ENCODE measurements at places on chromosomes 12 and 14. TPM values are rescaled to one million over a fixed set of nuclear protein-coding genes. Genes with fewer than 3 reads are reported as not detected.
A peak's percentile ranks its signal among the peaks of the same experiment; 100 is the strongest.

GRCh38 chr14:60090864-60091519 lies 731 bp upstream of the PCNX4 start:
- DNase-seq, result peak; percentile 88

DNA sequence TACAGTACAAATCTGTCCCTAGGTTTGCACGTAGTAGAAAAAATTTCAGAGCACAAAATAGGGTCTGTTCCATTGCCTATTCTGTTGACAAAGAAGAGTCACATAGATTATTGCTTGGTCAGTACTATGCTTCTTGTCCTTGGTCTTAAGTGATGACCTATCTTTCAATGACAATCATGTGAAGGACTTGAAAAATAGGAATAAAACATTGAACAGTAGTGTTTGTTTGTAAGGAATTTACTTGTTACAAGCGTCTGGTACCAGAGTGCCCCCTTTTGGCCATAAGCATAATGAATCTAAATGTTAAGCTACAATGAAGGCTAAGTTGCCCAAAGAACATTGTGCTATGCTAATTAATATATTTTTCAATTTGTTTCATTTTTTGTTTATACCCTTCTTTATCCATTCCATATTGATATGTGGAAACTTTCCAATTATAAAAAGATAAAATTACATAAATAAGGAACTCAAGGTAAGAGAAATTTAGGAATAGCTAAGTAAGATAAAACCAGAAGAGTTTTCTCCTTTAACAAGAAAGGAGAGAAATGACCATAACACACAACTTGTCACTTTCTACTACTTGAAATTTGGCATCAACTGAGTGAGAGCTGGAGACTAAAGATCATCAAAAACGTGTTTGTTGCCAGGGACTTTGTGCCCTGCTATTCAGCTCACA lies 204.7 kb downstream of the EPS8 start:
- DNase-seq, result peak; percentile 65

GRCh38 chr12:106480251-106480650 lies 102.6 kb upstream of the RFX4 start:
- DNase-seq, result no peak

- DNase-seq, result no peak
These were observed 194.0 kb downstream of the EGLN3 start for GRCh38 chr14:33756833-33757232.

DNA sequence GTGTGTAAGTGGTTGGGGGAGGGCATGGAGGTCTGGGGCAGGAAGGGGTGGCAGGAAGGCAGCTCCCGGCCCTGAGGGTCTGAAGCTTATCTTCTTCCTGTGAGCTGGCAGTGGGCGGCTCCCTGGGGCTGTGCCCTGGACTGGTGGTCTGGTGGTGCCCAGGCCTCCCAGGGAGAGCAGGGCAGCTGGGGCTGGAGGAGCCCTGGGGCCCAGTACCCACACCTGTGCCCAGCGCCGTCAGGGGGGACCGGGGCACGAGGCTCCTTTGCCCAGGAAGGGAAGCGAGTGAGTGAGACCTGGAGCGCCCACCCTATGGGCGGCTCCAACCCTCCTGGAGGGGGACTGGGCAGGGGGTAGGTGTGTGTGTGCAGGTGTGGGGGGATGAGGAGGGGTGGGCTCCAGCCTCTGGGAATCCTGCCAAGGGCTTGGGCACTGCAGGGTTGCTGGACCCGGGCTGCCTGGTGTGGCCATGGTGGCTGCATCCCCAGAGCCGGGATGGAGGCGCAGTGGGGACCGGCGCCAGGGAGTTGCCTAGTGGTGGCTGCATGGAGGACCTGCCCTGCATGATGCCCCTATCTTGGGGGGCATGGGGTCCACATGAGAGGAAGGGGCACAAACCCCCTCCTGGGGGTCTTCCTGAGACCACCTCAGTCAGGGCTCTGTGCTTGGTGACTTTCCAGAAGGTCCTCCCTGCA lies 353.6 kb downstream of the TMEM121 start:
- no peak for DNase-seq

DNA sequence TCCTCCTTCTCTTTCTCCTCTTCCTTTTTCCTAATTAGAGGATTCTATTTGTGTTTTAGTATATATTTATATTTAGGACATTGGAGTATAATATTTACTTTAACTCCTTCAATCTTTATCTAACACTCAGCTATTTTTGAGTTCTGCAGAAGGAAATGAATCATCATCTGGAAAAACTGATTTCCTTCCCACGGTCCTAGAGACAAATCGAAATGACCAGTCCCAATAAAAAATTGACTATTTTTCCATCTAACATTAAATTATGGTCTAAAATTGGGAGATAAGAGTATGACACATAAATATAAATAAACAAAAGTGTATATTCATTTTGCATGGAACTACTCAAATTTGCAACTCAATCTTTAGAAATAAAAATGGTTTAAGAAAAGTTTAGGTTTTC lies 167.4 kb downstream of the TMTC3 start:
- no peak for DNase-seq

DNA sequence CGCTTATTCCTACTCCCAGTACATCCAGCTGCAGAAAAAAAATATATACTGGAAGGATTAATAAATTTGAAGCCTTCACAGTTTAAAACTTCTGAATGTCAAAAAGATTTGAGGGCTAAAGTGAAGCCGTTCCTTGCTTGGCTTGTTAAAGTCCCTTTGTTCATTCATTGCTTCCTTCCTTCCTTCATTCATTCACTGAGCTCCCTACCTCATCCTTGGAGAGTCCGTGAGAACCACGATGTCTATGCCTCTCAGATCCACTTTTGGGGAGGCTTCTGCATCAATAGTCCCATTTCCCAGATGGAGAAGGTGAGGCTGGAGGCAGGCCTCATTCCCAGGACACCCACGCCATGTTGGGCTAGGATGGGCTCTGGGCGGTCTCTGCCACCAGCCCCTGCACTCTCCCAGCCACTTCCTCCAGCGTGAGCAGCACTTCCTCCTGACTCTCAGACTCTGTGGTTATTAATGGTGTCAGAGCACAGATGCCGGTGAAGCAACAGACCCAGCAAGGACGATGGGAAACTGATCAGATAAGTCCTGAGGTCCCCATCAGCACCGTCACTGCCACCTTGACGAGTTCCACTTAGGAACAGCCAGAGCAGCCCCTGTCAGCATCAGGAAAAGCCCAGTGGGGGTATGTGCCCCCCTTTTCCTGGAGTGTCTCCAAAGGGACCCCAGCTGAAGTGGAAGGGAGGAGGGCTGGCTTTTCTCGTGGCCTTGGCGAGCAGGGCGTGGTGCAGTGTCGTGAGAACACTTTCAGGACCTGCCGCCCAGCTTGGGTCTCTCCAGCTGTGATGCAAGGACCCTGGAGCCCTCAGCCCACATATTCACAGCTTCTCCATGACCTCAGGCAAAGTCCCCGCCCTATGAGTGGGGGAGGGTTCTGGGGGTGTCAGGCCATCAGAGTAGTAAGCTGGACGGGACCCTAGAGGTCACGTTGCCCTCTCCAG lies 21.2 kb downstream of the ASB2 start:
- no peak for DNase-seq

DNA sequence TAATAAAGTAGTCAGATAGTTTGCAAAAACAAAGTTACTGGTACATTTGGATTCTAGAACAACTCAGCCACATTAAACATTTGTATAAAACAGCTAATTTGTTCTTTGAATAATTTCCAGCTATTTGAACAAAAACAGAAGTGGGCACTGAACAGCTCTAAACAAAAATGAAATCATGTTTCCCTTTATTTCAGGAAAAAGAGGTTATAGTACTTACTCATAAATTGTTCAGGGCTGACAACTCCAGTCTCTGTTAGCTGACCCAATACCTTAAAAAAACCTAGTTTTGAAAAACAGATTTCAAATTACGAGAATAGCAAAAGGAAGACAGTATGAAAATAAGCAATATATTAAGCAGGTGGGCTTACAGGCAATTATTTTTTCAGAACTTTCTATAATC lies 8.2 kb downstream of the GNPNAT1 start:
- no peak for DNase-seq

MANSC1 gene
- 10.5 TPM for total RNA-seq

ZBTB25 gene
- total RNA-seq, result 11.3 TPM

GRCh38 chr12:97275256-97275655 lies 187.3 kb upstream of the RMST start:
- no peak for DNase-seq

DNA sequence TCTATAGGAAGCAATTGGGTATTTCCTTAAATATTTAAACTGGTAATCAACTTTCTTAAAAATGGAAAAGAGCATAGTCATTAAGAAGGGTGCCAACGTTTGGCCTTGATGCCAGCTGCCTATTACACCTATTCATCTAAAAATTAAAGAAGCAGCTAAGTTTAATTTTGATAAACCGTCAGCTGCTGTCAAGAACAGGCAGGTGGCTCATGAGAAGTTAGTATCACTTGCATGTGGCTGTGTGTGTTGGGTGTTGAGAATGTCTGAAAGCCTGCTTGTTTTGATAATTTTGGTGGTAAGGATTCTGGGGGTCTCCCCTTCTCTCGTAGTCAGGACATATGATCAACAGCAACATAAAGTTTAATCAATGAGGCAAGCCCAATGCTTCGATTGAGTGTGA lies 6.5 kb downstream of the GLRX5 start:
- no peak for DNase-seq

AGAP2 gene
- total RNA-seq, result 4.0 TPM

ZNF891 gene
- 2.9 TPM for total RNA-seq

DNA sequence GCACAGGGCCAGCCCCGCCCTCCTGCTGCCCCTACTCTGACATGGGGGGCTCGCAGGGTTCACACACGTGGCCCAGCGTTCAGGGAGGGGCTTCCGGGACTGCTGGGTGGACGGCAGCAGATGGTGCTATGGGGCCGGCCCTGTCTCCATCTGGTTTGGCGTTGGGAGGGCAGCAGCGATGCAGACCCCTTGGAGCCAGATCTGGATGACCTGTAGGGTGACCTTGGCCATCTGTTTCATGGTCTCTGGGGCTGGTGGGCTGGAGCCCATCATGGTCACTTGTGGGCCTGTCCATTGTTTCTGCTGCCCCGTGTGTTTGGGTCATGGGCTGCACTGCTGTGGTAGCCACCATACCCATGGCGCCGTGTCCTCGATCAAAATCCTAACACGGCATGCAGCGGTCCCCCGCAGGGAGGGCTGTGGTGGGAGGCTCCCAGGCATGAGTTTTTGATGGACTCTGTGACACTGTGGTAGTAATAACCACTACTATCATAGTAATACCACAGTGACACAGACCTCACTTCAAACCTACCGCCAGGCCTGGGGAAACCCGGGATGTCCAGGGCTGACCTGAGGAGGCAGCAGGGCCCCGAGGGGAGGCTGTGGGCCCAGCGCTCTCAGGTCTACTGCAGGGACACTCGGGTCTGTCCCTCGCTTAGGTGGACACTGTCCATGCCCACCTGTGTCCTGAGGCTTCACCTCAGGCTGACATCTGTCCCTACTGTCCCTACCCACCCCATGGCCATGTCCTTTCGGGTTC lies 359.4 kb downstream of the TMEM121 start:
- DNase-seq, result no peak

DNA sequence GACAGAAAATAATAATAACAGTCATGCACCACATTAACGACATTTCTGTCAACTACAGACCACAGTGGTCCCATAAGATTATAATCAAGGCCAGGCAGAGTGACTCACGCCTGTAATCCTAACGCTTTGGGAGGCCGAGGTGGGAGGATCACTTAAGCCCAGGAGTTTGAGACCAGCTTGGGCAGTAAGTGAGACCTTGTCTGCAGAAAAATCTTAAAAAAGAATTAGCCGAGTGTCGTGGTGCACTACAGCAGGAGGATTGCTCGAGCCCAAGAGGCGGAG lies 8.6 kb downstream of the NAB2 start:
- DNase-seq, result no peak

GRCh38 chr14:81313200-81313599 lies 86.9 kb downstream of the STON2 start:
- no peak for DNase-seq

- peak; percentile 79 for DNase-seq
These were observed at the start of gene SIX6 for GRCh38 chr14:60508707-60509437. TSS of gene SIX6 (plus strand) at chr14:60509146. CDS start at chr14:60509399, 253 bp downstream.

DNA sequence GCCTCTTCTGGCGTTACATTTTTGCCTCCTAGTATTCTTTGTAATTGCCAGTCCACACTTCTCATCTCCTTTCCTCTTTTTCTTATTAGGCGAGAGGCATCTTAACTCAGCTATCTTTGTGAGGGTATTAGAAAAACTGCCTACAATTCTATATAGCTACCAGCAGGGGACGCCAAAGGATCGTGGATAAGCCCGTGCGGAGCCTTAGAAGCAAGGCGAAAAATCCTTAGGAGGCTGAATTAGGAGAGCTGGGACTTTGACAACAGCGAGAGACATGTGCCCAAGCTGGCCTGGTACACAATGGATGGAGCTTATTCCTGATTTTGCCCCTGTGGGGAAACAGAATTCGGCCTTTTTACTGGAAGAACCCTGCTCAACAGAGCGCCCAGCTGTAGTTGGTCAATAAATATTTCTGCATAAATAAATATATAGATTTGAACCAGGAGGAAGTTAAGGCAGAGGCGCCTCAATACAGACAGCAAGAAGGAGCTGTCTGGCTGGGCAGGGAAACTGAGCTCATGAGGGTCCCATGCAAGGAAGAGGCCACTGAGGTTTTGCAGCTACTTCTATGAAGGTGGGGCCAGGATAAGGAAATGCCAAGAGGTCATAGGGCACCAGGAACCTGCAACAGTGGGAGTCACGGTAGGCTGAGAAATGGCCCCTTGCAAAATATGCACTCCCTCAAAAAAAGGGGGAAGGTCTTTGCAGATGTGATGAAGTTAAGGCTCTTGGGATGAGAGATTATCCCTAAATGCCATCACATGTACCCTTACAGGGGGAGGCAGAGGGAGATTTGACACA lies 14.6 kb upstream of the RBM19 start:
- DNase-seq, result peak; percentile 75

- no peak for DNase-seq
These were observed 70.4 kb upstream of the BTG1 start for GRCh38 chr12:92216092-92216491.
